ENCODE measurements at places on chromosomes 4 and X. TPM values are rescaled to one million over a fixed set of nuclear protein-coding genes. Genes with fewer than 3 reads are reported as not detected.

- H3K36me3 ChIP-seq = no peaks in the 10 kb centered on the region
- no peak for DNase-seq
- H3K4me1 ChIP-seq = no peaks in the 10 kb centered on the region
- no peak overlapping the region for H3K27ac ChIP-seq
- no peak overlapping the region for H3K4me3 ChIP-seq
Measured at GRCh38 chr4:165489786-165490185, 111.0 kb downstream of the CPE start.

DNA sequence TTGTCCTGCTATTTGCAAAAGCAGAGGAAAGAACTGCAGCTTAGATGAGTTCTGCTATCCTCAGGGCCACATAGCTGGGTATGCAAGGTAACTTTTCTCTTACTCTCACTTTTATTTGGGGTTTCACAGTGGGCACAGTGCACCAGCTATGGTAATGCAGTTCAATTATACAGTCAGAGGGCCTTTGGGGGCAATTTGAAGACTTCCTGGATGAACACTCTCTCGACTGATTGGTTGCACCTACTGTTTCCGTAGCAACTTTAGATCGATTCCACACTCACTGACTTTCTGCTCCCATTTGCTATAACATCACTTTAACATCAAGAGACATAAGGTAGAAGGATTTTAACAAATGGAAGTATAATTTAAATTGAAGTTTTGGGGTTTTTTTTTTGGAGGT, 128.6 kb downstream of the SLC39A8 start:
- no peaks in the 10 kb centered on the region for H3K36me3 ChIP-seq
- H3K4me1 ChIP-seq = no peaks in the 10 kb centered on the region
- H3K4me3 ChIP-seq = no peak overlapping the region
- H3K27ac ChIP-seq = no peak overlapping the region

CT45A5 gene
- total RNA-seq = not detected

DNA sequence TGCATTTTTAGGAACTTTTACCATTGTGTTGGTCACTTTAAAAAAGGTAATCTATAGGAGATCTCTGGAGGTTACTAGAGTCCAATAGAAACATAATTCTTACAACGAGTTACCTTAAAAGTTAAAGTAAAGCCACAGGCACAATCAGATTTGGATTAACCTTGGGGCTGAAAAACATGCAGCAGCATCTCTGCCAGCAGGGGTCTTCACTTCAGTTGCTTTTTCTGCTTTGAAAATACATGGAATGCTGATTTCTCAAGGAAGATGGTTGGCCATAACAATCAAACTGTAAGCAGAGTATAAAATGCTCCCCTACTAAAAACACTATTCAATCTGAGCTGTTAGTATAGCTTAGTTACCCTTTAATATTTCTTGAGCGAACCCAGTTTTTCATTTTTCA, 1072.3 kb upstream of the PCDH10 start:
- H3K36me3 ChIP-seq = no peaks in the 10 kb centered on the region
- no peak overlapping the region for H3K4me3 ChIP-seq
- H3K27ac ChIP-seq = no peak overlapping the region
- no peaks in the 10 kb centered on the region for H3K4me1 ChIP-seq
- H3K27me3 ChIP-seq = no peaks in the 10 kb centered on the region
